Nephron progenitor cell (in vitro differentiated cells): ENCODE measurements at places on chromosomes 13 and 19.

DNA sequence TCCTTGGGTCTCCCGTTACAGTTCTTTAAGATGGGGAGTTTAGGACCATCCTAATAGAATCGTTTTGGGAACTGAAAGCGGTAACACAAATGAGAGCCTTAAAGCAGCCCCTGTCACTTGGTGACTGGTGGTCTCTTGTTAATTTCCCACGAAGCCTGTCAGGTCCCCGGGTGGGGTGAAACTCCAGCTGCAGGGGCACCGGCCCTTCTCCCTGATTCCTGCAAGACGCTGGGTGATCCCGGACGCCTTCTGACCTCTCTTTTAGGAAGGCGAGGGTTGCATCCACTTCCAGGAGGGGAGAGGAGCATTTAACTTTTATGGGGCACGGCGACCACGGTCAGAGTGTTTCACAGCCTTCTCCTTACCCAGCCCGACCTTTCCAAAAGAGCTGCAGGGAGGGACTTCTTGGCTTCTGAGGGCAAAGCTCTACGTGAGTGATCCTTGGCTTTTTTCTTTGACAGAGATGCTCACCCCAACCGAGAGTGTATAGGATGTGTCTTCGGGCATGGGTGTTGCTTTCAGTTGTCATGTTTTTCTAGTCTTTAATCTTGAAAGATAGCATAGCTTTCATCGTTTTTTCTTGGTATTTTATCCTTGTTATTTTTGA, 688 bp downstream of the ZNF225 start:
- peak; percentile 25 for DNase-seq

GRCh38 chr19:23823952-23824389, 65.3 kb upstream of the ZNF681 start:
- no peak for DNase-seq

GRCh38 chr13:67355812-67356476, 125.8 kb upstream of the PCDH9 start:
- no peak for DNase-seq

- DNase-seq = no peak
These were observed 20.0 kb downstream of the DOCK9 start for GRCh38 chr13:98957731-98958442.

DNA sequence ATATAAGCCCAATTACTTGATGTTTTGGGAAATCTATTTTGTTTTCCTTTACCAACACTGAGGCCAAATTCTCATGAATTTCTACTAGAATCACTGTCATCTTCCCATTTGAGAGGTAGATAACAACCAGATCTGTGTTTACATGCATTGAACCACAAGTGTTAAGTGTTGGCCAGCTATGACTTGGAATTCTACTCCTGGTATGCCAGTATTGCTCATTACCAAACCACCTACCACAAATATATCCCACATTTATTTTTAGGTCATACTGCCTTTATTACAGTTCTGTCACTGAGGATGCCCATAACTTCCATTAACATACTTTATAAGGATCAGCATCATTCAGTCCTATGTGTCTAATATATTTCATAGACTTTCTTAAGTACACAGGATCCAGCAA, 328.9 kb downstream of the DIAPH3 start:
- DNase-seq = no peak

GRCh38 chr19:10769533-10770491, 51.9 kb downstream of the DNM2 start:
- peak; percentile 20 for DNase-seq

DNA sequence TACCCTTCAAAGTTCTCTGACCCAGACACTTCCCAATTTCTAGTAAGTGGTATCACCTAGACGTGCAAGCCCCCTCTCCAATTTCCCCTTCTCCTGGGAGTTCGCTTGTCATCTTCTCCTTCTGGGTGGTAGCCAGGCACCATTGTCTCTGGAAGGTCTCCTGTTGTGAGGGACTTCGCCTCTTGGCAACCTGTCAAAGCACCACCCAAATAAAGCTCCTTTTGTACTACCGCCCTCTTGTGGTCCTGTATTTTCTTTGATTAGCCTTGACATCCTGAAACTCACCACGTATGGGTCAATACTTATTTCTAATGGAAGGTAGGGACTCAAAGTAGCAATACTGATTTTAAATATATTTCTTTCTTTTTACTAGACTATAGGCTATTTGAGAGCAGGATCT, 8.2 kb downstream of the GPC5 start:
- DNase-seq = no peak

GRCh38 chr19:40494191-40494838, 27.5 kb downstream of the SPTBN4 start:
- DNase-seq = no peak
